Activated CD8-positive, alpha-beta T cell treated with anti-CD3 and anti-CD28 coated beads, Interleukin-2, amount 10 ng/mL, durations not matched to agents 7 days and 5 days (primary cell): ENCODE measurements at places on chromosomes 3 and 15. TPM values are rescaled to one million over a fixed set of nuclear protein-coding genes. Genes with fewer than 3 reads are reported as not detected.
A peak's percentile ranks its signal among the peaks of the same experiment; 100 is the strongest.

DNA sequence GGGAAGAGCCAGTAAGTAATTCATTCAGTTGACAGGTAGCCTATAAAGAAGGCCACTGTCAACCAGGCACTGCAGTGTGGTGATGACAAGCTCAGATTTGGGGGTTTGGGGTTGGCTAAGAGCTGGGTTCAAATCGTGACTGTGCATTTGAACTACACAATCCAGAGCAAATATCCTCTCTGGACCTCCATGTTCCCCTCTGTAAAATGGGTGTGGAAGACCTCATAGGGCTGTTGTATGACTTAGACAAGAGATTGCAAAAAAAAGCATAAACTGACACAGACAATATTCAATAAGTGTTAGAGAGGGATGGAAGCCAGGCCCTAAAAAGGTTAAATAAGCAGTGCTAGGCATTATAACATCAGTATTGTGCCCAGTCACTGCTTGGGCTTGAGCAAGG lies 59.7 kb upstream of the CTDSPL start:
- H3K27ac ChIP-seq, result no peak overlapping the region
- H3K4me1 ChIP-seq, result no peaks in the 10 kb centered on the region
- H3K27me3 ChIP-seq, result peaks cover 2% of the 10 kb centered on the region
- no peak overlapping the region for H3K4me3 ChIP-seq

Gene C3orf18
- total RNA-seq, result 58.5 TPM

Gene POLQ
- 35.5 TPM for total RNA-seq

GRCh38 chr3:178147001-178147400 lies 389.2 kb upstream of the KCNMB2 start:
- H3K36me3 ChIP-seq, result no peaks in the 10 kb centered on the region
- no peak overlapping the region for H3K27ac ChIP-seq
- DNase-seq, result no peak
- no peaks in the 10 kb centered on the region for H3K4me1 ChIP-seq
- H3K4me3 ChIP-seq, result no peak overlapping the region
- no peaks in the 10 kb centered on the region for H3K27me3 ChIP-seq

DNA sequence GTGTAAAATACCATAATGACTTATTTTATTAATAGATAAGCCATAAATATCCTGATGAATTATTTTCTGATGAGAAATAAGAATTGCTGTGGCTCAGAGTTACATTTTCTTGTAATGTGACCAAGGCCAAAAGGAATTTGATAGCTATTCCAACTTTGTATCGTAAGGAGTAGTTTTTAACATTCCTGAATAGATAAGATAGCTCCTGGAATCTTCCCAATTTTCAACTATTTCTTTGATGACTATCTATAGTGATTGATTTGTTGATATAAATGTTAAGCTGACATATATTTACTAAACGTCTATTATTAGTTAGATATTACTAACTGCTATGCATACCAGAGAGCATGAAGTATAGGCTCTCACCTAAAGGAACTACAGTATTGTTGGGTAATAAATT lies 49.1 kb upstream of the SATB1 start:
- no peaks in the 10 kb centered on the region for H3K27me3 ChIP-seq
- peaks cover 2% of the 10 kb centered on the region for H3K4me1 ChIP-seq
- no peak overlapping the region for H3K27ac ChIP-seq
- peaks cover 43% of the 10 kb centered on the region for H3K36me3 ChIP-seq
- DNase-seq, result no peak

- peak within 1 kb of the TSS; percentile 9 for H3K4me3 ChIP-seq
- H3K36me3 ChIP-seq, result no peaks in the 10 kb centered on the region
- H3K4me1 ChIP-seq, result peaks cover 4% of the 10 kb centered on the region
- H3K27me3 ChIP-seq, result peaks cover 38% of the 10 kb centered on the region
- no peak for DNase-seq
- H3K27ac ChIP-seq, result no peak within 1 kb of the TSS
Measured at GRCh38 chr3:25427942-25428788, at the start of gene RARB. Gene RARB (plus strand): TSS chr3:25428263. CDS start chr3:25428732, 469 bp downstream.

Gene LYSMD2
- 20.6 TPM for total RNA-seq

Gene HESX1
- 0.37 TPM for total RNA-seq

Gene CEMIP
- total RNA-seq, result not detected

GRCh38 chr15:82890995-82891390 lies 61.5 kb downstream of the HOMER2 start:
- no peak overlapping the region for H3K4me3 ChIP-seq
- peaks cover 2% of the 10 kb centered on the region for H3K27me3 ChIP-seq
- no peaks in the 10 kb centered on the region for H3K4me1 ChIP-seq
- H3K36me3 ChIP-seq, result no peaks in the 10 kb centered on the region

DNA sequence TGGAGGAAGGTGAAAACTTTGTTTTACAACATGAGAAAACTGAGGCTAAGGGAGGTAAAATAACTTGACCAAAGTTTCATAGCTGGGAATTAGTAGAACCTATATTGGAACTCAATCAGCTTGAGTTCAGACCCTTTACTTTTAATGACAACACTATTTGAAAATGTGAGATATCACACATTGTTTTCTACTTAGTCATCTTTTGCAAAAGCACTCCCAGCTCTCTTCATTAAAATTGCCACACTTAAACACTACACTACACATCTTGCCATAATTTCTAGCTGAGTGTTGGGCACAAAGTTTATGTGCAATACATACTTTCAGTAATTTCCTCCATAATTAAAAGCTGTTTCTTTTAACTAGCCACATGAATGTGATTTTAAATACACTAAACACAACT lies 230.4 kb upstream of the DCBLD2 start:
- H3K4me1 ChIP-seq, result no peaks in the 10 kb centered on the region
- no peak overlapping the region for H3K4me3 ChIP-seq
- H3K27me3 ChIP-seq, result no peaks in the 10 kb centered on the region
- DNase-seq, result no peak
- H3K27ac ChIP-seq, result no peak overlapping the region

GRCh38 chr15:35206060-35206675 lies 121.1 kb upstream of the NANOGP8 start:
- no peaks in the 10 kb centered on the region for H3K4me1 ChIP-seq
- no peak for DNase-seq
- H3K4me3 ChIP-seq, result no peak overlapping the region
- H3K27me3 ChIP-seq, result no peaks in the 10 kb centered on the region
- no peak overlapping the region for H3K27ac ChIP-seq
- H3K36me3 ChIP-seq, result no peaks in the 10 kb centered on the region

DNA sequence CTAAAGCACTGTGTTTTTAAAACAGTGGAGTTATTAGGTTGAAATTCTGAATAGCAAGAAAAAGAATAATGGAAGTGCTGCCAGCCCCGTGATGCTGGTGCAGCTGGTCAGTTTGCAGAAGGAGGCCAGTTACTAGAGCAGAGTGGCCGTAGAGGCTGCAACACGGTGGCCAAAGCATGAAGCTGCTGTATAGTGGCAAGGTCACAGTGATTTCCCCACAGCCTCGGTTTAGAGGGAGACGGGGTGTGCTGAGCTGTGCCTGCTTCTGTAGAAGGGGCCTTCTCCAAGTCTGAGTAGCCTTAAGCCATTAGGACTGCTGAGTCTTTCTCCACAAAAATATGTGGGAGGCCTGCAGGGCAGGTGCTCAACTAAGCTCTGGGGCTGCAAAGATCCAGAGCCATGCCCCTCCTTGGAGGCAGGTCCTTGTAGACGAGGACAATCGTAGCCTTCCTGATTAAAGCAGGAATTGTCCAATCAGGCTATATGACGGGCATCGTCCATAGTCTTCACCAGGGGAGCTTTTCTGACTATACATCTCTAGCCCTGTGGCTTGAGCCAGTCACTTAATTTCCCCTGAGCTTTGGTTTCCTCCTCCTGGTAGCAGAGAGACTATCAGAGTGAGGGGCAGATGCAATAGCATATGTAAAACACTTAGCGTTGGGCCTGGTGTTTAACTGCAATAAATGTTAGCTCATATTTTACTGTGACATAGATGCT lies 151.6 kb downstream of the PGPEP1L start:
- H3K27me3 ChIP-seq, result no peaks in the 10 kb centered on the region
- no peaks in the 10 kb centered on the region for H3K36me3 ChIP-seq
- H3K4me3 ChIP-seq, result no peak overlapping the region
- DNase-seq, result no peak

Gene HYAL1
- total RNA-seq, result not detected

GRCh38 chr15:74977599-74977998 lies 17.8 kb upstream of the SCAMP5 start:
- peaks cover 10% of the 10 kb centered on the region for H3K27me3 ChIP-seq
- no peaks in the 10 kb centered on the region for H3K36me3 ChIP-seq
- peaks cover 10% of the 10 kb centered on the region for H3K4me1 ChIP-seq
- H3K27ac ChIP-seq, result no peak overlapping the region
- DNase-seq, result no peak
- no peak overlapping the region for H3K4me3 ChIP-seq

- H3K36me3 ChIP-seq, result no peaks in the 10 kb centered on the region
- no peaks in the 10 kb centered on the region for H3K27me3 ChIP-seq
- no peaks in the 10 kb centered on the region for H3K4me1 ChIP-seq
- DNase-seq, result no peak
- no peak overlapping the region for H3K4me3 ChIP-seq
- no peak overlapping the region for H3K27ac ChIP-seq
Measured at GRCh38 chr3:54138937-54139547, 16.7 kb downstream of the CACNA2D3 start.

- H3K4me1 ChIP-seq, result peaks cover 6% of the 10 kb centered on the region
- H3K36me3 ChIP-seq, result peaks cover 36% of the 10 kb centered on the region
- no peak for DNase-seq
- H3K27ac ChIP-seq, result no peak overlapping the region
- H3K4me3 ChIP-seq, result no peak overlapping the region
Measured at GRCh38 chr15:72540606-72541237, 66.6 kb downstream of the ARIH1 start.

- DNase-seq, result no peak
- no peak overlapping the region for H3K4me3 ChIP-seq
- H3K27me3 ChIP-seq, result peaks cover 9% of the 10 kb centered on the region
- H3K36me3 ChIP-seq, result no peaks in the 10 kb centered on the region
Measured at GRCh38 chr3:169846458-169847193, 23.1 kb downstream of the LRRC31 start.

DNA sequence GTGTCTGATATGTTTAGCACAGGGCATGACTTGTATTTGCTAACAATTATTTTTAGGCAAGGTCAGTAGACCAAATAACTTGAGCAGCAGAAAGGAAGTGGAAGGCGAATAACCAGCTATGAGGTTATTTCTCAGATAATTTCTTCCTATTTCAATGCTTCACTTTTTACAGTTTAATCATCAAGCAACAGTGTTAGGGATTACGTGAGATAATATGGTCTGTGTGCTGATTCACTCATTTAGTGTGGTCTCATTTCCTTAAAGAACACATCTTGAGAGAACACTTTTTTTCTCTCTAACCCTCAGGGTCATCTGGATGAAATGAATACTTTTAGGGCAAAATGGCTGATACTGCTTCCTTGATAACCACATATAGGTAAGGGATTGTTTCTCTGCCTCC lies 126.0 kb upstream of the CCNL1 start:
- H3K27ac ChIP-seq, result no peak overlapping the region
- no peaks in the 10 kb centered on the region for H3K27me3 ChIP-seq
- H3K4me1 ChIP-seq, result no peaks in the 10 kb centered on the region
- no peaks in the 10 kb centered on the region for H3K36me3 ChIP-seq
- H3K4me3 ChIP-seq, result no peak overlapping the region

DNA sequence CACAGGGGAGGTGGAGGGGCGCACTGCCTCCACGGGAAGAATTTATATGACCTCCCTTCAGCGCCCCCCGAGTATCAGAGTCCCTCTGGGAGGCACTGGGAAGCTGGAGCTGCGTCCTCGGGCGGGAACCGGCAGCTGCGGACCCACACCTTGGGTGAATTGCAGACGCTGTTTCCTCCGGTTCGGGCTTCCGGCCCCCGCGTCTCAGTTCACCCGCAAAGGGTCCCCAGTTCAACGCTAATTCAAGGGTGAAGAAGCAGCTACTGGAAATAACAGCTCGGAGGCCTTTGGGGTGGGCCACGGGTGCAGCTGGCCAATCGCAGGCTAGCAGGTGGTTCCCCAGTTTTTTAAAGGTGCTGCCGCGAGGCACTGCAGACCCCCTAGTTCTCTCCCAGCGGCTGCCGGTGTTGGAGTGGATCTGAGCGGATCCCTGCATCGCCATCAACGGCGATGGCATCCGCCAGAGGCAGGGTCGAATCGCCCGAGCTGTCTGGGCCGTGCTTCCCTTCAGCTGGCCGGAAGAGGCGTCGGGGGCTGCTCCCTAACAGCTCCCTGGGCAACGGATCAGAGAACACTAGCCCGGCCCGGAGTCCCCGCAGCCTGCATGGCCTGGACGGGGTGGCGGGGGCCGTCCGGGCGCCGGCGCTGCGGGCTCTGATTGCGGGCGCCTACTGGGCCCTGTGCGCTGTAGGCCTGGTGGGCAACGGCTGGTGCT lies 19.4 kb upstream of the ADAMTS7 start:
- peaks cover 4% of the 10 kb centered on the region for H3K4me1 ChIP-seq
- H3K4me3 ChIP-seq, result peak overlapping the region; percentile 22
- H3K27me3 ChIP-seq, result peaks cover 8% of the 10 kb centered on the region
- no peak for DNase-seq

Gene GOLGA8M
- 7.1 TPM for total RNA-seq

GRCh38 chr15:34206011-34206410 lies 3.9 kb downstream of the KATNBL1 start:
- no peak overlapping the region for H3K4me3 ChIP-seq
- no peak overlapping the region for H3K27ac ChIP-seq
- no peaks in the 10 kb centered on the region for H3K27me3 ChIP-seq
- DNase-seq, result no peak
- H3K4me1 ChIP-seq, result peaks cover 17% of the 10 kb centered on the region

- H3K36me3 ChIP-seq, result peaks cover 17% of the 10 kb centered on the region
- H3K27me3 ChIP-seq, result no peaks in the 10 kb centered on the region
- no peak for DNase-seq
- H3K4me3 ChIP-seq, result no peak overlapping the region
- H3K27ac ChIP-seq, result no peak overlapping the region
Measured at GRCh38 chr3:71497367-71497897, 86.1 kb downstream of the FOXP1 start.

DNA sequence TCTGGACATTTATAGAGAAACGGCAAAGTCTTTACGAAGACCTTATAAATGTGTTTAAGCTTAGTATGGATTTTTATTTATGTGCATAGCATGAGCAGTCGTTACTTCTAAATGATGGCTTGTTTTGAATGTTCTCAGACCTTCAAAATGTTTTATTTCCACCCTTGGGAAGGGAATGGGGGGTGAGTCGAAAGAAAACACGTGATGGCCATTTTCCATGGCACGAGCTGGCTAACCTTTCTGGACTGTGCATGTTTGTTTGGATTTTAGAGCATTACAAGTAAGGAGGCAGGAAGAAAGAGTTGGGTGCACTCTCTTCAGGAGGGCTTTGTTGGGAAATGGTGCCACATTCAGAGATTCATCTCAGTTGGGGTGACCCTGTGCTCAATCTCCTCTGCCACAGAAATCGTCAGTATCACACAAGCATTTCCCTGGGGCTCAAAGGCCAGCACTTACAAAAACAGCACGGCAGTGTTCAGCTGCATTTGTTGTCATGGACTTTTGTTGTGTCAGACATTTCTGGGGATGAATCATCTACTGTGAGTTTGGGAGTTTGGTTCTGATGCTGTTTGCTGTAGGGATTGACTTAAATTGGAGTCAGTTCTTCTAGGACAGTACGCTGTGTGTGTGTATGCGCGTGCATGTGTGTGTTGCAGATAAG lies 52.3 kb upstream of the ADAMTS9 start:
- no peak for DNase-seq
- H3K4me1 ChIP-seq, result no peaks in the 10 kb centered on the region
- no peak overlapping the region for H3K4me3 ChIP-seq
- H3K27ac ChIP-seq, result no peak overlapping the region
